Trophoblast cell (in vitro differentiated cells and primary cell): ENCODE measurements at places on chromosomes 16 and 17.

GRCh38 chr16:24150282-24150681 is 105.9 kb upstream of the CACNG3 start:
- DNase-seq, result no peak

DNA sequence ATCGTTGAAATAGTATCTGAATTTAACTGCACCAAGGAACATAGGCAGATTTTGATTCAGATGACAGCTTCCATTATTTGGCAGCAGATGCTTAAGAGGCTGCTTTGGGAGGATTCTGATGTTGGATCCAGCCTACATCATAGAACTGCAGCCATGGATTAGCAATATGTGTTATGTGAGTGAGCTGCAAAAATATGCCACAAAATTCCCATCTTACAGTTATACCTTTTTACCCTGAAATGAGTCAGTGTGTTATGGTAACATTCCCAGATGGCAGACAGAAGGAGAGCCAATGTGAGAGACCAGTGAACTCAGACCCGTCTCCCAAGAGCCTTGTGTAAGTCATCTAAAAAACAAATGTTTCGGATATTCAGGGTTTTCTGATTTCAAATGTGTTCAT is 206.1 kb downstream of the CDH13 start:
- DNase-seq, result no peak

- DNase-seq, result no peak
These were observed 572.2 kb upstream of the SOX9 start for GRCh38 chr17:71548540-71549190.

GRCh38 chr16:87555647-87556046 is 46.7 kb upstream of the JPH3 start:
- DNase-seq, result no peak

GRCh38 chr16:80341263-80341662 is 199.5 kb upstream of the DYNLRB2 start:
- no peak for DNase-seq

GRCh38 chr16:70766176-70766575 is 34.8 kb downstream of the VAC14 start:
- peak; percentile 83 for DNase-seq

DNA sequence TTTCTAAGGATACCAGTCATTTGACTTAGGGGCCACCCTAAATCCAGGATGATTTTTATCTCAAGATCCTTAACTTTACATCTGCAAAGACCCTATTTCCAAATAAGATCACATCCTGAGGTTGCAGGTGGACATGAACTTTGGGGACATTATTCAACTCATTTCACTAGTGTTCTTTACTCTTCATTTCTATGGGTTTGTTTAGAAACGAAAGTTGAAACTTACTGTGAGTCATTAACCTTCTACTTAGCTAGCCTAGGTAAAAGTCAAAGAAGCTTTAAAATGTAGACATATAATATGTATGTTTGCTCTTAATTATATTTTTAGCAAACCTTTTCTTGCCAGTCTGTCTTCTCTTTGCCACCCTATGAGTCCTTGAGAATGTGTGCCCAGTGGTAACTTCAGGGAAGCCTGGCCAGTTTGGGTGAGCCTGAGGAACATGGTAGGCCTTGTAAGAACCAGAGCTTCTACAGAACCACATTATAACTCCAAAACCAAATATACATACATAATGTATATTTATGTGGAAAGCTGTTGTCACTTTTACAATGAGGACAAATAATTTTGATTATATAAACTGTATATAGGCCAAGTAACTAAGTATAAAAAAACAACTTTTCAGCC is 38.4 kb downstream of the BPTF start:
- no peak for DNase-seq

GRCh38 chr16:49312389-49312985 is 30.8 kb upstream of the CBLN1 start:
- no peak for DNase-seq
